ENCODE measurements at places on chromosomes 2 and 18.

- no peak for DNase-seq
These were observed 145.0 kb downstream of the ZNF407 start for GRCh38 chr18:74742573-74743243.

GRCh38 chr2:34371711-34372110, 772.6 kb upstream of the FAM98A start:
- DNase-seq: no peak

- peak; percentile 16 for DNase-seq
These were observed 32.2 kb downstream of the SPATS2L start for GRCh38 chr2:200338692-200339091.

- no peak for DNase-seq
These were observed 90.5 kb upstream of the TACR1 start for GRCh38 chr2:75289771-75290170.

- DNase-seq: no peak
These were observed 167.3 kb upstream of the SRD5A2 start for GRCh38 chr2:31748041-31748440.

DNA sequence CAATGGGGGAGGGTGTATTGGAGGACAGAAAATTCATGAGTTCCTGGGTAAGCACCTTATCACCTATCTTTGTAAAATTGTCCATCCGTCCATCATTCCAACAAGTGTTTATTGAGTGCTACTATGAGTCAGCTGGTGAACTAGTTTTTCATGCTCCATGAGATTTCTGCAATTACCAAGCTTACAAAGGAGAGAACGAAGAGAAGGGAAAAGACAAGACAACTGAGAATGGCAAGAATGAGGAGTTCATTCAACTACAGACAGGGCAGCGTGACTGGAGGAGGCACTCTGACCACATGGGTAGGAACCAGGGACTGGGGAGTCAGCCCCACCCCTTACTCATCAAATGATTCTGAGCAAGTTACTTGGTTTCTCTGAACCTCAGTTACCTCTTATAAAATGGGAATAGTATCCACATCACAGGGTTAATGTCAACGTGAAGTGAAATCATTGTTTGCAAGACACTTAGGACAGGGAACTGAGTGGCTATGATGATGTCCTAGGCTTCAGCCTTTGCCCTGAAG, 18.6 kb upstream of the TXNDC2 start:
- no peak for DNase-seq

DNA sequence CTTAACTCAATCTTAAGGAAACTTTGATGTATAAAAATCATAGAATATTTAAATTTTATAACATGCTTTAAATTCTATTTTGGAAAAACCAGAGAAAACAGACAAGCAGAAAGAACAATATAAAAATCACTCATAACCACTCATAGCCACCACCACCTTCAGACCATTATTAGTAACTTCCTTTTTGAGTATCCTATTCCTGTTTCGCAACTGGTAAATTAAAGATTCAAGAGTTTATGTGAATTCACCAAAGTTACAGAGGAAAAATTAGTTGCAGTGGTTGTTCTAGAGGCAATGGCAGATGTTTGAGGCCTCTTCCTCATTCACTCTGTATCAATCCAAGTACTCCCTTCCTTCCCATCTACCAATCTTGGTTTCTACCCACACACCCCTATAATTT, 49.3 kb upstream of the PROKR1 start:
- DNase-seq: peak; percentile 17

- no peak for DNase-seq
These were observed 44.3 kb downstream of the LMAN2L start for GRCh38 chr2:96695602-96696001.

GRCh38 chr2:192398236-192398635, 203.5 kb upstream of the TMEFF2 start:
- DNase-seq: no peak

GRCh38 chr2:20516646-20517341, 69.9 kb downstream of the RHOB start:
- no peak for DNase-seq

GRCh38 chr2:160431441-160431840, 62.2 kb downstream of the RBMS1 start:
- DNase-seq: no peak

GRCh38 chr2:47344890-47345589, 57.9 kb upstream of the MSH2 start:
- DNase-seq: no peak

GRCh38 chr2:210072922-210073509, 70.6 kb downstream of the RPE start:
- DNase-seq: peak; percentile 11

GRCh38 chr18:47519706-47520105, 268.2 kb upstream of the SKOR2 start:
- DNase-seq: no peak

- DNase-seq: no peak
These were observed 1.6 kb downstream of the ABCA12 start for GRCh38 chr2:215136669-215137328.

- no peak for DNase-seq
These were observed 356.8 kb upstream of the ST6GAL2 start for GRCh38 chr2:107242811-107243210.

- no peak for DNase-seq
These were observed 7.4 kb downstream of the CHST10 start for GRCh38 chr2:100409975-100410647.

DNA sequence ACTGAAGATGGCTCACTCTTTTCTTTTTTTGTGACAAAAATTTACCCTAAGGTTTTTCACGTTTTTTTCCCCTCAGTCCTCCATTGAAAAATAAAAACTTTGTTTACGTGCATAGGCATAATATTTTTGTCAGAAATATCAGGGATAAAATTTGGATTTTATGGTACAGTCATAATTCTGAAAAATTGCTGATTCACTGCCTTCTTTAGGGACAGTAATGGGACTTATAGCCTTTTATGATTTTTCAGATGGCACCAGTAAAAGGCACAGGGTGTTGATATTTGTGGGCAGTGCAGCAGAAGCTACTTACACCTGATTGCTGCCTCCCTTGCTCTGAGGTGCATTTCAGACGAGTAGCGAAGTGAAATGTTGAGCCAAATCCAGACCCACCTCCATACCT, 139.4 kb upstream of the CDCA7 start:
- DNase-seq: no peak

DNA sequence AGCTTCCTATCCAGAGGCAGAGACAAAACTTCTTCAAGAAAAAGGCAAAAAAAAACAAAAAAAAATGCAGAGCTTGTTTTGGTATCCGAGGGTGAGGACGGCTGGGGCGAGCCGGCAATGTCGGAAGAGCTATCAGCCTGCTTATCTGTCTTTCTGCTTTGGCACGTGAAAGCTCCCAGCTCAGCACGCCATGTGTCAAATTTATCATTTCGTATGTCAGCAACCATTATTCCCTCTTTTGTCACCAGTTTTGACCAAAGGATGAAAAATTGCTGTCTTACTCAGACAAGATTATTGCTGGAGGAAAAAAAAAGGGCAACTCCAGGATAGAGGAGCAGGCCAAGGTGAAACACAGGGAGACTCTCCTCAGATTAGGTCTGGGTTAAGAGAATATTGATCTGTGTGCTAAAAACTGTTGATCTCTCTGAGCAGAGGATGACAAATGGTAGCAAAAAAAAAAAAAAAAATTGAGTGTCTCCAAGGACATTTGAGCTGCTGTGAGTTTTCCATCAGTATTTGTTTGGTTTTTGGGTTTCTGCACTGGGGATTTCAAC, 532.0 kb upstream of the POU3F3 start:
- no peak for DNase-seq

- DNase-seq: no peak
These were observed 335 bp downstream of the TRAK2 start for GRCh38 chr2:201450954-201451291.

DNA sequence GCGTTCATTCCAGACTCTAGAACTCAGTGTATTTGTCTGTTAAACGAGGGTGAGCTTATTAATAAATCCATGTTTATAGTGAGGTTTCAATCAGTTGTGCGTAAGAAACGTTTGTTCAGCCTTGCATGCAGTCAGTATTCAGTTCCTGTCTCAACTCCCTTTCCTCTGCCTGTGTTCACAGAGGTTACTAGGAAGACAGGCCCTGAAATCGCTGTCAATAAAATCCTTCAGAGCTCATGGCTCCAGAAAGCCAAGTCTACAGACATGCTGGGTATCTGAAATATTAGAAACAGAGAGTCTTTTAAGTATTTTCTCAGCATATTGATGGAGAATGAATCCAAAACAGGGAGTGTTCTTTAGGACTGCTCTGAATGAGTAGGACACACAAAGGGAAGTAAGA, 75.4 kb downstream of the KLF7 start:
- no peak for DNase-seq

DNA sequence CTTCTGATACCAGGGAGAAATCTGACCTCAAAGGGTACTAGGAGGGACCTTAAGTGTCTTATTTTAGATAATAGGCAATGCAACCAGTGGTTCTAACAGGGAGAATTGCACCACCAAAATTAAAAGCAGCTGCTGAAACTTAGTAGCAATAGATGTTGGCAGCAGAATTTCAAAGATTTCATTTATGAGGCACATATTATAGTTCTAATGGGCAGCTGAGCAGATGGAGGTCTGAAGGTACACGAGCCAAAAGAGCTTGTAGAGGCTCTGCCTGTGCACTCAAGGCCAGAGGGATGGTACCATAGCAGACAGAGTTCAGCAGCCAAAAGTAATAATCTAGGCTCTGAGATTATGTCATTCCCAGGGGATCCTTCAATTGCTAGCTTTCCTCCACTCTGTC, 87.3 kb upstream of the NCKAP5 start:
- DNase-seq: no peak

DNA sequence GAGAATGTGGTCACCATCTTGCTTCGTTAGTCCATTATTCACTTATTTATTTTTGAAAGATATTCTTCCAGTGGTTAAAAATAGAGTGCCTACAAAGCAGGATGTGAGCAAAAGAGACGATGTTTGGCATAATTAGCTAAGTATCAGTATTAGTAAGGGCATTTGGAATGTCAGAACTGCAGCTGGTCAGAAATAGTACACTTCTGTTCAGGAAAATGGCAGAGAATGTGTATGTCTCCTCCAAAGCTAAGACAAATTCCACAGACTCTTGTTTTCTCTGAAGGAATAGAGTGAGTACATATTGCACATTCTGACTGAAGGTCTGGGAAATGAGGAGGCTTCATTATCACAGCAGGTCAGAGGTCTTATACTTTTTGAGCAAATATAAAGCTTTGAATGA, 209.0 kb downstream of the L3MBTL4 start:
- DNase-seq: no peak

GRCh38 chr2:226915846-226916360, 80.0 kb downstream of the RHBDD1 start:
- no peak for DNase-seq

DNA sequence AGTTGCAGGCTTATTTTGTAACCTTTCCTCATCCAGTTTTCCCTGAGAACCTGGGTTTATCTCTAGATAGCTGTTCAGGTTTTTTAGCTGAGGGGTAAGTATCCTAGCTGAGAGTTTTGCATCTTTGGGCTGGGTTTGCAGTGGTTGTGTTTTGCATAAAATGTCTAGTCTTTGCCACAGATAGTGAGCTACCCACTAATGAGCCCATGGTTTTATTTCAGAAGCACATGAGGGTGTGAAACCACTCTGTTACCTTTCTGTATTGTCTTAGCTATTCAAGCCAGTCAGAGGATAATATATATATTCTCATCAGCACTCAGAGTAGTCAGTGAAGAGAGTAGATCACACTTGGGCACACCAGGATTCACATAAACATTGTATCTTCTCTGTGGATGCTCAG, 24.6 kb upstream of the TXNDC2 start:
- DNase-seq: no peak

DNA sequence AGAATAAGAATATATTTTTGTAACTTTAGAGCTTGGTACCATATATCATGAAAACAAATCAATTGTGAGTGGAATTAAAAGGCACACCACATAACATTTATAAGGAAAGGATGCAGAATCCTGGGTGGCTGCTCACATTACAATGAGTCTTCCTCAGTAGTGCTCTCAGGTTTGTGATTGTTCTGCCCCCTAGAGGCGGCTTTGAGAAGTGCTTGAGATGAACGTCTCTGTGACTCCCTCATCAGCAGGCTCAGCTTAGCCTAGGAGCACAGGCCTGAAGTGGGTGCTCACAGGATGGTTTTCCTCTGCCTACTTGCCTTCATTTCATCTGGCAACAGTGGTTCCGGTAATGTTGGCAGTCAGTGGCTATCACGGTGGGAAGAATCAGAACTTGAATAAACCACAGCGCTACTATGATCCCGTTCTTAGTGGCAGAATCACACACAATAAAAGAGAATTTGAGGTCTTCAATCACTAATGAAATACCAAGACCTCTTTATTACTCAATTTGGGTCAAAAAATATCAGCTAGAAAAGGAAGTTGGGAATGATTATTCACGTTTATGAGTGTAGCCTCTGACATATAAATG, 38.1 kb upstream of the B4GALT6 start:
- DNase-seq: peak; percentile 69

DNA sequence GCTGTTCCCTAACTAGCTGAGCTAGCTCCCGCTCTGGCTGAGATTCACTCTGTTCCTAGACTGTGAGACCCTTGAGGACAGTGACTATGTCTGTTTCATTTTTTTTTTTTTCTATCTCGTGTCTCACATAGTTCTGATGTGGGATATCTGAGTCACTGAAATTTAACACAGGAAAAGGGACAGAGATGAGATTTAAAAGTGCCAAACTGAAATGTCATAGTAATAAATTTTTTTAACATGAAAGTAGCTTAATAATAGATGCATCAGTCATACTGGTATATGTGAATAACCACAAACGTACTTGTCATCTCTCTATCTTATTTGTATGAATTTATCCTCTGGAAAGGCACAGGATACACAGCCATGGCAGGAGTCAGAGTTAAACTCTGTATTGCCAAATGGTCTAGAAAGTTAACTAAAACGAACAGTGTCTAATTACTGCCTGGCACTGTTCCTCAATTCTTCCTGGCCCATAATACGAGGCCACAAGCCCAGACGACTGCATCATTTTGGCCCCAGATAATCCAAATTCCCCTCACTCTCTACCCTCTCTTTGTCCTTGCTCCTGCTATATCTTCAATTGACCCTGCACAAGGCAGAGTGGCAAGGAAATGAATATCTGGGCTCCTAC, 87.5 kb downstream of the SATB2 start:
- no peak for DNase-seq

DNA sequence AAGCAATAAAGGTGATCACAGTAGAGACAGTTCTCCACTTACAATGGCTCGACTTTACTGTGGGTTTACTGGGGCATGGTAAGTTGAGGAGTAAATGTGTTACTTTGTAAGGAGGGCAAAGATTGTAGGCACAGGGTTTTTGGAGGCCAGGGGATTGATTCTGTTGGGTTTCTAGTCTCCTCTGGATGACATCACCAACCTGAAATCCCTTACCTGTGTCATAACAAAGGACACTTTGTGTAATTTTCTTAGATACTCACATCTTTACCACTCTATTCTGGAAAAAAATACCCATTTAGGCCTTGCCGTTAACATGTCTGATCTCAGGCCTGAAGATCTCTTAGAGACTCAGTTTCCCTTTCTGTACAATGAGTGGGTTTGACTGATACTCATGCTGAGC, 161.7 kb downstream of the GLI2 start:
- DNase-seq: no peak

- no peak for DNase-seq
These were observed 84.5 kb downstream of the CELF4 start for GRCh38 chr18:37481072-37481471.

All from CD14-positive monocyte (primary cell).